ENCODE measurements at places on chromosomes 5 and 9. TPM values are rescaled to one million over a fixed set of nuclear protein-coding genes. Genes with fewer than 3 reads are reported as not detected.

GRCh38 chr5:77280036-77280435 is 69.6 kb downstream of the PDE8B start:
- no peak overlapping the region for H3K4me3 ChIP-seq
- no peaks in the 10 kb centered on the region for H3K27me3 ChIP-seq
- DNase-seq = no peak
- no peaks in the 10 kb centered on the region for H3K4me1 ChIP-seq
- no peak overlapping the region for H3K27ac ChIP-seq
- no peaks in the 10 kb centered on the region for H3K36me3 ChIP-seq

DNA sequence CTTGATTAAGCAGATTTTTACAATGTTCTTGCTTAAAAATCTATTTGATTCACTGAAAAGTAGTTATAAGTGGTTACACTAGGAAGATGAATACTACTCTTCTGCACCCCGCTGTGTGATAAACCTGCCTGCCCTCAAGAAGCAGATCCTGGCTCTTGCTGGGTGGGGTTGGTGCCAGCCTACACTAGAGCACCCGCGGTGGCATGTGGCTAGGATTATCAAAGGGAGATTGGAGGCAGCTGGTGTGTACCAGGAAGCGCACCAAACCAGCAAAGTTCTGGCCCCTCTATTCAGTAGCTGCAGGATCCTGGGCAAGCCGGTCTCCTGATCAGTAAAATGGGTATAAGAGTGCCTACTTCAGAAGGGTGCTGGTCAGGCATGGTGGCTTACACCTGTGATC is 43.5 kb downstream of the PRLR start:
- DNase-seq = no peak
- H3K4me3 ChIP-seq = no peak overlapping the region
- H3K36me3 ChIP-seq = no peaks in the 10 kb centered on the region
- no peaks in the 10 kb centered on the region for H3K27me3 ChIP-seq

- no peaks in the 10 kb centered on the region for H3K4me1 ChIP-seq
- no peak overlapping the region for H3K27ac ChIP-seq
- H3K27me3 ChIP-seq = no peaks in the 10 kb centered on the region
- no peak overlapping the region for H3K4me3 ChIP-seq
- no peak for DNase-seq
These were observed 256.8 kb upstream of the GRIN3A start for GRCh38 chr9:101995231-101995630.

- no peak overlapping the region for H3K4me3 ChIP-seq
- no peak overlapping the region for H3K27ac ChIP-seq
- peaks cover 26% of the 10 kb centered on the region for H3K4me1 ChIP-seq
- H3K27me3 ChIP-seq = peaks cover 18% of the 10 kb centered on the region
- DNase-seq = no peak
These were observed 5.3 kb upstream of the LHFPL2 start for GRCh38 chr5:78653681-78654366.

GRCh38 chr5:36174119-36174518 is 22.2 kb downstream of the SKP2 start:
- no peaks in the 10 kb centered on the region for H3K36me3 ChIP-seq
- no peak overlapping the region for H3K4me3 ChIP-seq
- H3K27me3 ChIP-seq = no peaks in the 10 kb centered on the region
- DNase-seq = no peak
- no peak overlapping the region for H3K27ac ChIP-seq

DNA sequence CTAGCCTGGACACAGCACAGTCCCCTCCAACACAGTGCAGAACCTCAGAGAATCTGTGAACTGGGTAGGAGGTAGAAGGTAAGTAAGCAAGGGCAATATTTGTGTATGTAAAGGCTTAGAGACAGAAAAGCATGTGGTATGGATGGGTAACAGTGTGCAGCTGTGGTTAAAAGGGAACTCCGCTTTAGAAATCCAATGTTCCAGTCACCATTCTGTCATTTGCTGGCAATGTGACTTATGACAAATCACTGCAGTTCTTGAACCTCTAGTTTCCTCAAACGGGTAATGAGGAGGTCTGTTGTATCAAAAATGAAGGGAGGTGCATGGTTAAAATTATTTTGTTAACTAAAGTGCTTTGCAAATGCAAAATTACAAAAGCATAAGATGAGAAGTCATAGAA is 125.5 kb upstream of the IFNE start:
- no peaks in the 10 kb centered on the region for H3K27me3 ChIP-seq
- no peak overlapping the region for H3K4me3 ChIP-seq
- no peak overlapping the region for H3K27ac ChIP-seq
- no peaks in the 10 kb centered on the region for H3K36me3 ChIP-seq
- no peak for DNase-seq

The ASS1 gene
- 33.5 TPM for total RNA-seq

The BRIX1 gene
- 14.5 TPM for total RNA-seq

GRCh38 chr5:163565492-163565891 is 60.1 kb downstream of the MAT2B start:
- H3K4me1 ChIP-seq = peaks cover 23% of the 10 kb centered on the region
- DNase-seq = no peak

The AGXT2 gene
- total RNA-seq = not detected

GRCh38 chr9:109098171-109098959 is 21.4 kb downstream of the TMEM245 start:
- no peaks in the 10 kb centered on the region for H3K36me3 ChIP-seq
- H3K4me1 ChIP-seq = peaks cover 41% of the 10 kb centered on the region
- no peak overlapping the region for H3K4me3 ChIP-seq
- DNase-seq = no peak

The C1QTNF2 gene
- 0.23 TPM for total RNA-seq

The ADAMTS13 gene
- total RNA-seq = 0.21 TPM

- H3K27ac ChIP-seq = peak overlapping the region; percentile 72
- H3K27me3 ChIP-seq = no peaks in the 10 kb centered on the region
- no peak for DNase-seq
- no peaks in the 10 kb centered on the region for H3K36me3 ChIP-seq
These were observed 37.1 kb upstream of the FAT2 start for GRCh38 chr5:151628112-151628823.

DNA sequence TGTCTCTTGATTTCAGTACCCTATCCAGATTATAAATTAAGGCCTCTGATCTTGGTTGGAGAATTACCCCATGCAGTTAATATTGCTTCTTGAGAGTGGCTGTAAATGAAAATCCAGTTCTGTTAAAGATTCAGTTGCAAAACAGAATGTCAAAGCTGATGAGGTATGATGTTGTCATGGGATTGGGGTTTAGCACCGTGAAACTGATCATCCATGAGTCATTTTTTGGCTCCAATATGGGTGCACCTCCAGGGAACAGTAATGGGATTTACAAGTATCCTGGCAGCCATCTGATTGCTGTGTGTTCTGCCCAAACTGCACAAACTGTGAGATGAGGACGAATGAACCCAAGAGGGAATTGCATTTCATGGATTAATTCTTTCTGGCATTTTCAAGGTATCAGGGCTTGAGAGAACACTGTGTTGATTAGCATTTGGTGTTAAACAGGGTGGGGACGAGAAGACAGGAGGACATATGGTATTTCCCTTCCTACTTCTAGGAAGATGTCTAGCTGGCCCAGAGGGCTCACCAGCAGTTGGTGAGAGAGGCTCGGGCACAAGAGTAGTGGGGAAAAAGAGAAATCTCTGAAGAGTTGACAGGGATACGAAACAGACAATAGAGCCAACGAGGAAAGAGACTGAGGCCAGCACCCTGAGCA is 214.7 kb downstream of the GAS1 start:
- peak overlapping the region; percentile 64 for H3K27ac ChIP-seq
- H3K4me3 ChIP-seq = no peak overlapping the region
- no peaks in the 10 kb centered on the region for H3K27me3 ChIP-seq
- H3K36me3 ChIP-seq = no peaks in the 10 kb centered on the region

GRCh38 chr5:130427222-130427955 is 523.1 kb downstream of the CHSY3 start:
- no peak for DNase-seq
- no peaks in the 10 kb centered on the region for H3K27me3 ChIP-seq
- no peak overlapping the region for H3K27ac ChIP-seq
- H3K4me1 ChIP-seq = no peaks in the 10 kb centered on the region

DNA sequence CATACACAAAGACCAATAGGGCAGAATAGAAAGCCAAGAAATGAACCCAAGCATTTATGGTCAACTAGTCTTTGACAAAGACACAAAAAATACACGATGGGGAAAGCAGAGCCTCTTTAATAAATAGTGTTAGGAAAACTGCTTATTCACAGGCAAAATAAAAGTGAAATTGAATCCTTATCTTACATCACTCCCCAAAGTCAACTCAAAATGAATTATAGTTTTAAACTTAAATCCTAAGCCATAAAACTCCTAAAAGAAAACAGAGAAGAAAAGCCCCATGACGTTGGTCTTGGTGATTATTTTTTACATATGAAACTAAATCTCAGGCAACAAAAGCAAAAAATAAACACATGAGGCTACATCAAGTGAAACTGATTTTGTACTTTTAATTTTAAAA is 46.8 kb downstream of the CHSY3 start:
- no peak overlapping the region for H3K4me3 ChIP-seq
- no peaks in the 10 kb centered on the region for H3K36me3 ChIP-seq
- H3K4me1 ChIP-seq = no peaks in the 10 kb centered on the region

GRCh38 chr5:18959535-18959934 is 1028.5 kb downstream of the CDH18 start:
- H3K4me1 ChIP-seq = no peaks in the 10 kb centered on the region
- no peaks in the 10 kb centered on the region for H3K36me3 ChIP-seq
- no peak overlapping the region for H3K4me3 ChIP-seq
- DNase-seq = no peak
- H3K27me3 ChIP-seq = no peaks in the 10 kb centered on the region

The AP3B1 gene
- 43.3 TPM for total RNA-seq

GRCh38 chr9:9016597-9016996 is 1217.0 kb upstream of the DMAC1 start:
- no peaks in the 10 kb centered on the region for H3K4me1 ChIP-seq
- H3K27me3 ChIP-seq = no peaks in the 10 kb centered on the region
- H3K36me3 ChIP-seq = no peaks in the 10 kb centered on the region

The EFCAB9 gene
- not detected for total RNA-seq

- H3K4me3 ChIP-seq = no peak overlapping the region
- no peaks in the 10 kb centered on the region for H3K27me3 ChIP-seq
- no peak overlapping the region for H3K27ac ChIP-seq
- no peak for DNase-seq
- no peaks in the 10 kb centered on the region for H3K4me1 ChIP-seq
These were observed 18.7 kb downstream of the HSD17B4 start for GRCh38 chr5:119470851-119471451.

The MRPL22 gene
- total RNA-seq = 29.9 TPM

GRCh38 chr9:91103931-91104330 is 257.8 kb downstream of the AUH start:
- H3K27ac ChIP-seq = no peak overlapping the region
- no peak for DNase-seq
- no peaks in the 10 kb centered on the region for H3K27me3 ChIP-seq
- peaks cover 35% of the 10 kb centered on the region for H3K4me1 ChIP-seq

The ORM2 gene
- total RNA-seq = not detected

The SARDH gene
- not detected for total RNA-seq

- no peaks in the 10 kb centered on the region for H3K36me3 ChIP-seq
- peaks cover 28% of the 10 kb centered on the region for H3K4me1 ChIP-seq
- peak overlapping the region; percentile 76 for H3K27ac ChIP-seq
These were observed 173.1 kb upstream of the IER5L start for GRCh38 chr9:129351058-129351641.

The NIPSNAP3A gene
- 26.2 TPM for total RNA-seq

DNA sequence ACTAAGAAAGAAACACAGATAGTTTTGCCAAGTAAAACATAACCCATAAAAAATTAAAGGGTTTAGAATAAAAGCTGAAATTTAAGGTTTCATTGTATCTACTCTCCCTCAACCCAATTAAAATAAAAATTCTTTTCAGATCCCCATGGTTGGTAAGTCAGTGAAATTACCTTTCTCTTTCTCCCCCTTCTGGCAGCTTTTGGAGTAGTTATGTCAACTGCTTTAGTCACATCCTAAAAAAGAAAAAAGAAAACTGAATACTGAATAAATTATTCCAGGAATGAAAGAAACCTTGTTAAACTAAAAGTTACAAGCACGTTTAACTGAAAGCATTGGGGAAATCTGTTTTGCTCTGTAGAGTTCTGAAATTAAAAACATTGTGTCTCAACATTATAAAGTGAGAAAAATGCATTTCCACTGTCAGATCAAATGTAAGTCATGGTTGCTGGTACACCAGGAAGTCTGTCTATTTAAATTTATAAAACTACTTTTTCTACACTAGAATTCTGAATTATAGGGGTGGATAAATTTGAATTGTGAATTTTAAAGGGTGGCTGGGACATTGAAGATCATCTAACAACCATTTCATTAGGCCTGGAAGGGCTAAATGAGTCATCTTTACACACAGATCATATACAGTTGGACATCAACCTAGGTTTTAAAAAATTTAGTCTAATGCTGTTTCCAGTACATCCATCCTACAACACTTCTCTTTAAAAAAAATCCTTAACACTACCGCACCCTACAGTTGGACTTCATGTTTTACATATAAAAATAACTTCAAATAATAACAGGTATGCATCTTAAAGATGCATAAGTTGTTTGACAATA is 24.7 kb downstream of the PSIP1 start:
- H3K27me3 ChIP-seq = no peaks in the 10 kb centered on the region
- H3K36me3 ChIP-seq = no peaks in the 10 kb centered on the region
- H3K4me1 ChIP-seq = no peaks in the 10 kb centered on the region
- H3K27ac ChIP-seq = no peak overlapping the region
- no peak for DNase-seq

The LMX1B gene
- total RNA-seq = 0.23 TPM

The PCDHGA1 gene
- 0.38 TPM for total RNA-seq

The FAM151B gene
- total RNA-seq = 3.6 TPM

- no peak for DNase-seq
- H3K36me3 ChIP-seq = no peaks in the 10 kb centered on the region
- H3K27me3 ChIP-seq = no peaks in the 10 kb centered on the region
These were observed 116.8 kb upstream of the PAM start for GRCh38 chr5:102638316-102638715.

DNA sequence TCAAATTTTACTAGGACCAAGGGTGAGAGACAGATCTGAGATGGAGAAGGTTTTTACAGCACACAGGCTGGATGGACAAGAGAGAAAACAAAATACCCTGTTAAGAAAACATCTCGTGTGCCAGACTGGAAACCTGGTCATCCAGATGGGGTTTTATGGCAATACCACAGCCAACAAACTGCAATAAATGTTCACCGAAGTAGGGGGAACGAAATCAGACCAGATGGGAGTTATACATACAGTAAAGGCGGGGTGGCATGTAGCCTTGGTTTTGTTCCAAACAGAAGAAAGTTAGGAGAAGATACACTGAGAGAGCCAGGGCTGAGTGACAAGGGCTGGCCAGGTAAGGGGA is 63.3 kb downstream of the DCP2 start:
- no peaks in the 10 kb centered on the region for H3K36me3 ChIP-seq
- no peak overlapping the region for H3K4me3 ChIP-seq
- H3K27me3 ChIP-seq = no peaks in the 10 kb centered on the region

DNA sequence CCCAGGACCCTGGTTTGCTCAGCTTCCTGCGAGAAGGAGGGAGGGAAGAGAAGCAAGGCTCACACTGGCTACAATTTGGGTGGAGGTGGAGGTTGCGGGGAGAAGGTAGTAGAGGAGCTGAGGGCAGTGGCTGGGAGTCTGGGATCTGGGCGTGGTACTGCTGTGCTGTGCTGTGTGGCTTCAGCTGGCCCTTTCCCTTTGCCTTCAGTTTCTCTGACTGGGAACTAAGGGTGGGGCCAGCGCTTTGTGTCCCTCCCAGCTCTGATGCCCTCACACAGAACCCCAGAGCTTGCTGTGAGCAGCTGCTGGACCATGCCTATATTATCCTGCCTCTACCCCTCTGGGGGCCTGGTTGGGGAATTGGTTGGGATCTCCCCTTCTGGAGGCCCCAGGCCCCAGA is 60.9 kb downstream of the RGS3 start:
- DNase-seq = no peak
- H3K36me3 ChIP-seq = peaks cover 5% of the 10 kb centered on the region
- H3K4me1 ChIP-seq = peaks cover 85% of the 10 kb centered on the region

GRCh38 chr5:143016777-143017516 is 246.8 kb downstream of the ARHGAP26 start:
- peaks cover 10% of the 10 kb centered on the region for H3K4me1 ChIP-seq
- no peaks in the 10 kb centered on the region for H3K27me3 ChIP-seq
- H3K27ac ChIP-seq = no peak overlapping the region
- H3K36me3 ChIP-seq = no peaks in the 10 kb centered on the region
- no peak for DNase-seq
